Stimulated activated CD4-positive, alpha-beta T cell treated with anti-CD3 and anti-CD28 coated beads, TNF-alpha, amount 100 ng/mL, for 1 hour (primary cell): ENCODE measurements at places on chromosomes 11 and 22.

GRCh38 chr11:196786-197731, 4.2 kb downstream of the SCGB1C1 start:
- DNase-seq: no peak

DNA sequence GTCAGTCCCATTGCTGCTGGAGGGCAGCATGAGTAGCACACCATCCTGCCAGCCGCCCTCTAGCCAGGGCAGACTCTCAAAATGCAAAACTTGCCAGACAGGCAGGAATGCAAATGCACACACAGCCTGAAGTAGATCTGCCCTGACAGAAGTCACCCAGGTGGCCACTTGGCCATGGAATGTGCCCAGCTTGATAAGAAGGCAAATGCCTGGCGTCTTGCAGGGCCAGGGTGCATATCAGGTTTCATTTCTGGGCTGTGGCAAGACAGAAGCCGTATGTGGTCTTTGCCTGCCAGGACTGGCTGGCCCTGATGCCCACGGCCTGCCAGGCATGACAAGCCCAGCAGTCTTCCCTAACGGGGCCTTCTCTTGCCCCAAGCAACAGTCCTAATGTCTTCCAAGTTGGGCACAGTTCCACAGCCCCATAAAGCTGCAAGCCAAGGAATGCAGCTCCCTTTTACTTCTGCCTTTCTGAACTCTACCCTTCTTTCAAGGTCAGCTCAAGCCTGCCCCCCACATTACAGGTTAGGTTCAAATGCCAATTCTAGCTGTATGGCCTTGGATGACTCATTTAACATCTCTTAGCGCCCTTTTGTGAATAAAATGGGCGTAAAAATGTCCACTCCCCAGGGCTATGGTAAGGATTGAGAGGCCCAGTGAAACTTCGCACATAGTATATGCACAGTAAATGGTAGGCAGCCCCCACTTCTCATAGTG, 29.7 kb downstream of the POU2AF3 start:
- DNase-seq: no peak

GRCh38 chr11:37087650-37088572, 489.9 kb upstream of the RAG2 start:
- DNase-seq: no peak

- no peak for DNase-seq
Observed at GRCh38 chr22:19822301-19823117, 32.2 kb downstream of the GNB1L start.

- no peak for DNase-seq
Observed at GRCh38 chr11:8209208-8209807, 40.5 kb upstream of the RIC3 start.

- DNase-seq: no peak
Observed at GRCh38 chr22:27220339-27220738, 563.0 kb downstream of the MIAT start.

DNA sequence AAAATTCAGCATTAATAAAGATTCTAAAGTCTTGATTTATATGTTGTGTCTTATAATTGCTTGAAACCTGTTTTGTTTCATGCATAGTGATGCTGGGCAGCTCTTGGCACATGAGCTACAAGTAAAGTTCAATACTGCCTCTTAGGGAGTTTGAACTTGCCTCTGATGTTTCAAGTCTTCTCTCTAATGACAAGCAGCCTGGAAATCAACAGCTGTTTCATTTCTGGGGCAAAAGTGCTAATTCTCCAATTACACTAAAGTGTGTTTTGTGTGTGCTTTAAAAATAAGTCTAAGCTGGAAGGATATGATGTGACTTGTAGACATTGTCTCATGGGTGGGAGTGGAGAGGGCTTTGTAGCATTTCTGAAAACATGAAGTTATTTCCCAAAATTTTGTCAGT, 23.7 kb upstream of the SESN3 start:
- DNase-seq: no peak

DNA sequence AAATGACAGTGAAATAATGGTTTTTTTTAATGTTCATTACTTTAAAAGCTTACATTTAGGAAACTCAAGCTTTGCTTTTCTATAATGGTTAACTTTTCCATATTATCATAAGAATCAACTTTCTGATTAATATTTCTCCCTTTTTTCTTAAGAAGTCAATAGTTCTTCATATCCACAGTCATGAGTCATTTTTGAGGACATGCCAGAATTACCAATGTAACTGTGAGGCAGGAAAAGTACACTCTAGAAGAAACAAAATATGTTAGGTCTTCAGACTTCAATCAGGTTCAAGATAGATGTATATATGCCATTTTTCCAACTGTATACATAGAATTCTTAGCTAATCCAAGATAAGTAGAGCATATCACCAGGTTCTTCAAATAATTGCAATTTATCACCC, 10.9 kb downstream of the MS4A6A start:
- no peak for DNase-seq
